ENCODE measurements at places on chromosomes 4 and X.

GRCh38 chr4:2416564-2417225 is 1.8 kb downstream of the ZFYVE28 start:
- no peak for DNase-seq

- DNase-seq = no peak
These were observed 864.4 kb upstream of the INTU start for GRCh38 chr4:126768338-126768737.

- DNase-seq = no peak
These were observed 516.6 kb downstream of the PPARGC1A start for GRCh38 chr4:23373261-23373660.

DNA sequence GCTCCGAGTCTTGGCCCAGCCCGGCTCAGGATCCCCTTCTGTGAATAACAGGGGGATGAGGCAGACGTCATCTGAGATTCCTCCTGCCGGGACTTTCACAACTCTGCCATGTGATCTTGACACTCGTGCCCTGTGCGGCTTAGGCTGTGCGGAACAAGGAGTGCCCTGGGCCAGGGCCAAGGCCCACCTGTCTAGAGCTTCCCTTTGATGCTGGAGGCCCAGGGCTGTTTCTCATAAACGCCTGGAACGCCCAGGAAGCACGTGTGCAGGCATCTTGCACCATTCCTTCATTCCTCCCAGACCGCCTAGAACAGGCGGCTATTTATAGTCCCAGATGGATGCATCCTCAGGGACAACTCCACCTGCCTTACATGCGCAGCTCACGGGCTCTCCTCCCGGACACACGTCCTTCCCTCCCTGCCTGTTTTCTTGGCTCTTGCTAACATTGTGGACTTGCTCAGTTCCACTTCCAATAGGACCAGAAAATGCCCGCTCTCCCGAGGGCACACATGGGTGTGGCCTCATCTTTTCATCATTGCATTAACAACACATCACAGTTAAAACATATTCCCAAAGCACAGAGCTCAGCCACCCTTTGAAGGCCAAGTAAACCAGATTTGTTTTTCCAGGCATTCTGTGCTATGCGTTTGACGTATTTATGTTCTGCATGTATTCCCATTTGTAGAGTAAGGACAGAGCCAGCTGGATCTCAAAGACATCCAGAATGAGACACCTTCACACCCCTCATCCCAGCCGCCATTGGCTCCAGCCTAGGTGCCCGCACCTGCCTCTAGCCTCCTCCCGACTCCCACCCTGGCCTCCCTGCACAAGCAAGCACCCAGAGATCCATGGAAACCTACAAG is 57.2 kb downstream of the ABLIM2 start:
- DNase-seq = no peak

DNA sequence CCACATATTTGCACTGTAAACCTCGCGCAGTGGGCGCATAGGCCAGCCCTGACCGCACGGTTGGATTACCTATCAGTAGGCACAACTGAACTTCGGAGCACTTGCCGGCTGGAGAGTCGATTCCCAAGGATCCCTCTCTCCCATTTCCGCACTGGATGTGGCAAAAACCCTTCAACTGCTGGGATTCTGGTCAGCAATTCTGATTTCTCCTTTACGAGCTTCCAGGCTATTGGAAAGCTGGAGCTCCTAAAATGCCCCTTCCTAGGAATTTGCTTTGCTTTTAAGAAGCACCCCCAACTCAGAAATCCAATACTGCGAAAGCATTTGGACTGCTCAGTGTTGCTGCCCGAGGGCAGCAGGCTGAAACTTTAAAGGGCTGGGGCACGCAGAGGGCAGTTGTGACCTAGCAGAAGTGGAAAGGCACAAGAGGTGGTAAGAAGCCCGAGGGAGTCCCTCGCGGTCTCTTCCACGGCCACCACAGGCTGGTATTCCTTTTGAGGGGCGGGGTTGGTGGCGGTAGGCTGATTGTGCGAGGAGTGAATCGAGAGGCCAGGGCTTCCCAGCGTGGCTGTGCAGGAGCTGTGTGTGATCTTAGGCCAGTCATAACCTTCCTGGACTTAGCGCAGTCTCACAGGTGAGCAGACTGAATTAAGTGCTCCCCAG is 1.6 kb downstream of the ZAR1 start:
- DNase-seq = no peak

GRCh38 chrX:1403228-1403627 is 11.3 kb upstream of the SLC25A6 start:
- no peak for DNase-seq

- DNase-seq = no peak
These were observed 43.7 kb downstream of the FAM114A1 start for GRCh38 chr4:38911257-38911656.

DNA sequence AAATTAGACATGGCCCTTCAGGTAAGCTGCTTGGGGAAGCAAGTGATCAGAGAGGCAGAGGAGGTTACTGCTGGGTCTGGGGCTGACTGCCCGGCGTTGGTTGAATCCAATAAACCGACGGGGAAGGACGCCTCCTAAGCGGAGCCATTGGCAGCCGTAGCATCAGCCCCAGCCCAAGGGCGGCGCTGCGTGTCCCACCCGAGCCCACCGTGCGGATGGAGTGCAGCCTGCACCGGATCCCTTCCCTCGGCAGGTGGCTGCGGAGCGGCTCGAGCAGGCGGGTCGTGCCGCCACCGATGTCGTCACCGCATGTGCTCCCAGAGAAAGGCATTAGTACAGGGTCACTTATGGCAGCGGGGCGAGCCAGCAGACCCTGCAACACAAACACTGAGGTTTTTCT is 82.1 kb downstream of the ALPK1 start:
- DNase-seq = no peak

DNA sequence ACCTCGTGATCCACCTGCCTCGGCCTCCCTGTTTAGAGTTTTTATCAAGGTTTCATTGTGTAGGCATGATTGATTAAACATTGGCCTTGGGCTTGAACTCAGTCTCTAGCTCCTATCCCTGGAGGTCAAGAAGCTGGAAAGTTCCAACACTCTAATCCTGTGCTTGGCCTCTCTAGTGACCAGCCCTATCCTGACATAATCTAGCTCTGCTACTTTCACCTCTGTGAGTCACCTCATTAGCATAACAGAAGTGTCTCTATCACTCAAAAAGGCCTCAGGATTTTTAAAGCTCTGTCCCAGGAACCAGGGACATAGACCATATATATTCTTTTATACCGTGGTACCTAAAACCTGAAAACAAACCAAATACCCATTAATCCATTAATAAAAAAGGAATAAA is 377.5 kb downstream of the CENPC start:
- no peak for DNase-seq

DNA sequence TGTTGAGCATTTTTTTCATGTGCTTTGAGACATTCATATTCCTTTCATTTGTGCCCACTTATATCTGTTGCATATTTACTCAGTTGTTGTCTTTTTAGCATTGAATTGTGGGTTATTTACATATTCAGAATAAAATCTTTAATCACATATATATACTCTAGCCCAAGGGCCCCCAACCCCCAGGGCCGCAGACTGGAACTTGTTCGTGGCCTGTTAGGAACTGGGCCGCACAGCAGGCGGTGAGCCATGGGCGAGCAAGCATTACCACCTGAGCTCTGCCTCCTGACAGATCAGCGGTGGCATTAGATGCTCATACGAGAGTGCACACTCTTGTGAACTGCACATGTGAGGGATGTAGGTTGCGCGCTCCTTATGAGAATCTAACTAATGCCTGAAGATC is 480.6 kb downstream of the KCTD8 start:
- DNase-seq = no peak

GRCh38 chrX:107880054-107880610 is 54.5 kb downstream of the MID2 start:
- DNase-seq = no peak

DNA sequence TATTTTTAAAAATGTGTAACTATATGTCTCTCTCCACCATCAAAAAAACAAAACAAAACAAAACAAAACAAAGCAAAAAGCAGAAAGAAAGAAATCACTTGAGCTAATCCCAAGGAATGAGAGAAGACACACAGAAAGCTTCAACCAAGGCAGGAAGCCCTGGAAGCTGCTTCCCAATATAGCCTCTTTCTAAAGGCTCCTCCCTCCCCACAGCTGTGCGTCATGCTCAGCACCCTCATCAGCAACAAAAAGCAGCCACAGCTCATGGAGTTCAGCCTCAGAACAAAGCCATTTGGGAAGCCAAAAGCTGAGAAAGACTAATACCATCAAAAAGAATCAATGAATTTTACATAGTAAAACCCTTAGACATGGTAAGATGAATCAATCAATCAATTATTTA is 501.6 kb upstream of the SMIM31 start:
- DNase-seq = no peak

DNA sequence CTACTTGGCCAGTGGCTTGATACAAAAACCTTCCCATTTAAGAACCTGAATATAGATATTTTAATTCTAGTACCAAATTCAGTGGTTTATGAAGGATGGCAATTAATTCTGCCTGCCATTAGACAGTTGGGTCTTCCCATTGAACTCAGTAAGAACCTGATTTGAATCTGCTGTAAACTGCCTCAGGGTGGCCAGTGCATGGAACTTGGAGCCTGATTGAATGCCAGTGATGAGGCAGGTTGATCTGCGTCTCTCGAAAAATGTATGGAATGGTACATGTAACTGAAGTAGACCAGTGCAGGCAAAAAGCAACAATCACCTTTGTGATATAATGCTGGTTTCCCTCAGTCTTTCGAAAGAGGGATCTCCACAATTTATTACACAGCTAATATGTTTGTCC is 421.4 kb downstream of the TMA16 start:
- no peak for DNase-seq

GRCh38 chr4:69322055-69322454 is 41.8 kb downstream of the UGT2B28 start:
- DNase-seq = no peak

DNA sequence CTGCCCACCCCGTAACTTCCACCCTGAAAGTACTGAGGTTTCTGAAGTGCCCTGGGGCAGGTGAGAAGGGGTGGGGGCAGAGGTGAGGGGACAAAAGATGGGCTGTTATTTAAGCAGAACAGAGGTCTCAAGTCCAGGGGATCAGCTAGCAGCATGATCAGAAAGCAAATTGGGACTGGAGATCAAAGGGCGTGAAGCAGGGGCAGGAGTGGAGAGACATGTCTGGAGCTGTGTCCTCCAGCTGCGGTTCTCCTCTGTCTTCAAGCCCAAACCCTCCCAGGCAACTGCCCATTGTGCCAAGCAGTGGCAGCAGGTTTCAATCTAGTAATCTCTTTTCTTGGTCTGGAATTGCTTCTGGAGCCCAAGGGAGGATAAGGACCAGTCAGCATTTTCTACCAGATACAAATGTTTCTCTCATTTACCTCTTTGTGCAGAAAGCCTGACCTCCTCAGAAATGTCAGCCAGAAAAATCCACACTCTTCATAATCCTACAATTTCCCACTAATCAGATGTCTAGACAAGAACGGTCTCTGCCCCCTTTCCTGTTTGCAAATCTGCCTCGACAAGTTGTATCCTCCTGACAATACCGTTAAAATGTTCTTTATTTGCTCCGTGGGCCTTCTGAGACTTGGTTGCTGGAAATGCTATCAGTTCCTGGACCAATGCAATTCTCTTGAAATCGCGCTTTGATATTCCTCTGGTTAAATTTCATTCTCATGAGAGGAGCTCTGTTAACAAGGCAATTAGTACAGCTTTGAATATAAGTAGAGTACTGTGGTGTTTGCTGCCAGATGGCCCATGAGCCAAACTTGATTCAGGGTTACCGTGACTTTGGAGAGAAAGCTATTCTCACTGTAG is 23.2 kb upstream of the RASL11B start:
- DNase-seq = no peak

DNA sequence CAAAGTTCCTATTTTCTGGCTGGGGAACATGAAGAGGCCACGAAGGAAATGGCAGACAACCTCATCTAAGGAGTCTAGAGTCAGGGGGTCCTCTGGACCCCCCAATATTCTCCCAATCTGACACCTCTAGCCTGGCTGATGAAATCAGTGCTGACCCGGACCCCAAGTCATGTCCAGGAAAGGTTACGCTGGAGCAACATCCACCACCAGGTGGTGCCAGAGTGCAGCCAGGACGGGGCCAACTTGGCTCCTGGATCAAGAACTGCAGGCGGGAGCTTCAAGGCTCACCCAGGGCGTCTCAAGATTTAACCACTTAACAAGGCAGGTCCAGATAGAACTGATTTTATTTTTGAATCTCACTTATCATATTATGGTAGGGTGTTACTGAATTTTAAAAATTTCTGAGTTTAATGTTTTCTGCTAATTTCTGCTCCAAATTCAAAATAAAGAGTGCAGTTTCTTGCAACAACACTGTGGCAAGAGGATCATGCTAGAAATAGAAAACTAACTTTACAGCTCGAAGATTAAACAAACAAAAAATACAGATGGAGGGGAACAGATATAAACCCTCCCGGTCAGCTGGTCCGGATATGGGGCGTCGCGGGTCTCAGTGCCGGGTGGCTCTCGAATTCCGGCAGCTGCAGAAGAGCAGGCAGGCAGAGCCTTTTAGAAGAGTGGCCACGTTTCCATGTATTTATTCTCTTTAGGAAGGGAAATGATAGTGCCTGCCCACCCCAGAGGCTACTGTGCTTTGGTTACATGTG is 135.5 kb downstream of the AFAP1 start:
- DNase-seq = peak; percentile 84

GRCh38 chr4:8779490-8779932 is 92.1 kb downstream of the HMX1 start:
- DNase-seq = no peak

DNA sequence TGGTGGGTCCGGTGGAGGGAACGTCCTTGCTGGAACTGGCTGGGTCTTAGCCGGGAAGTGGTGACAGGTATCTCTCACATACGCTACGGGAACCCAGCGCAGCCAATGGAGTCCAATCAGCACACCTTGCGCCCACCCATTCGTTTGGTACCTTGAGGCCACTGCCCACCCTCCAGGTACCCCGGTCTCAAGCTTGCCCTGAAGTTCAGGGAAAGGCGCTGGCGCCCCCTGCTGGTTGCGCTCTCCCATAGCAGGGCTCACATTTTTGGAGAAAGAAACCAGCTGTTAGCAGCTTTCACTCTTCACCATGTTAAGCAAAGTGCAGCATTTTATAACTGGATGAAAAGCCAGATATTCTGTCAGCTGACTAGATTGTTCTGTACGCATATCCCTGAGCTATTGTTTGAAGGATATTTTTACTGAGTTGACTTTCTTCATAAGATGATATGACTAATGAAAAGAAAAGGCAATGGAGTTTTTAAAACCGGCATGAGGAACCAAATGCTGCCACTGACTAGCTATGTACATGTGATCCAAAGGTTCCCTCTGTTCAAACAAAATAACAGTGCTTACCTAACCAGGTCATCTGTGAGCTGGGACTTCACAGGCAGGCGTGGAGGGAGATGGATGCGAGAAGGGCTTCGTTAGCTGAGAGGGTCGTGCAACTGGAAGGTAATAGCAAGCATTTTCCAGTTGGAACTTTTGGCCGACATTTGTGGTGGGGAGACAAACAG is 43.7 kb downstream of the OTOP1 start:
- DNase-seq = no peak

- DNase-seq = no peak
These were observed 548.3 kb upstream of the SLIT2 start for GRCh38 chr4:19703391-19703790.

DNA sequence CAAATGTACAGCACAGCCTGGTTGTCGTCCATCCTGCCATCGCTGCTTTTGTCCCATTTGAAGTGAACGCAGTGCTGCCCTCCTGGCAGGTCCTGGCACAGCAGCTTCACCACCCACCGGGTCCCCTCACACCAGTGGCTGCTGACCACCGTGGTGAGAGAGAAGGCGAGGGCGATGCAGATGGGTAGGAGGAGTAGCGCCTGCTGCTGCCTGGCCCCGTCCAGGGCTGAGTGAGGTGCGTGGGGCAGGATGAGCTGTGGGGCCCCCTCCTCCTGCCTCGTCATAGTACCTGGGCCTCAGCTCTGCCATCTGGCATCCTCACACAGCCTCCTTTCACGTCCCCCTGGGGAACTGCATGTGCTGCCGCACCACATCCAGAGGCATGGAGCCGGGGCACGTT is 1.8 kb downstream of the DCAF8L2 start:
- no peak for DNase-seq

Measured in T-helper 9 cell (primary cell).